ENCODE measurements at places on chromosomes 13 and 19.

- no peak for DNase-seq
Measured at GRCh38 chr19:9060564-9061340, 26.1 kb upstream of the OR1M1 start.

DNA sequence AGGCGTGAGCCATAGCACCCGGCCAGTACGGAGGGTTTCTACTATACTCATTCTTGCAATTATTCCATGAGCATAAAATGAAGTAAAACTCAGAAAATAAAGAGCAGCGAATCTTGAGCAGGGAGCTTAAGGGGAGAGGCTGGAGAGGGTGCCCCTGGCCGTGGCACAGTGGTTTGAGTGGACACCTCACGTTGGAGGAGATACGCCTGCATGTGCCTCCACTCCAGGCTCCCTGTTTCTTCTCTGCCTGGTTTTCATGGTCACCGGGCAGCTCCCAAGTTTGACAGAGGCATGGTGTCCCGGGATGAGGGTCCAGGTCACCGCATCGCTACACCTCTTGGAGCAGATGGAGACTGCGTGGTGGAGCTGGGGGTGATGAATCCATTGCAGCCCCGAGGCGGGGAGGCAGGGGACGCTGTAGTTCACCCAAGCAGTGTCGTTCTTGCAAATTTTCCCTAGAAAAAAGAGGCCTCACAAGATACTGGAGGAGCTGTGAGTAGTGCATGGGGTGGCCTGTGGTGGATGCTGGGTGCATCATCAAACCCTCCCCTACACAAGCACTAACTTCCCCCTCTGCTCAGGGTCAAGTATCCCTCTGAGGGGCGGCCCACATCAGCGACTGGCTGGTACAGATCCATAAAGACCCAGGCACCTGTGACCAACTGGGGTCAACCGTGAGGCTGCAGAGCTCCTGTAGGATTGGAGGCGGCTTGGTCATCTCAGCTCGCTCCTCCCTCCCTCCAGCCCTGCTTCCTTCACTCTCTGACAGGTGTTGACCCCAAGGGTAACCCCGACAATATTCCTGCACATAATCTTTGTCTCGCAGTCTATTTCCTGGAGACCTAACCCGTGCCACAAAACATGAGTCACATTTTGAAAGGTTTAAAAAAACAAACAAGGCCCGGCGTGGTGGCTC is 3.6 kb upstream of the MIER2 start:
- DNase-seq: no peak

DNA sequence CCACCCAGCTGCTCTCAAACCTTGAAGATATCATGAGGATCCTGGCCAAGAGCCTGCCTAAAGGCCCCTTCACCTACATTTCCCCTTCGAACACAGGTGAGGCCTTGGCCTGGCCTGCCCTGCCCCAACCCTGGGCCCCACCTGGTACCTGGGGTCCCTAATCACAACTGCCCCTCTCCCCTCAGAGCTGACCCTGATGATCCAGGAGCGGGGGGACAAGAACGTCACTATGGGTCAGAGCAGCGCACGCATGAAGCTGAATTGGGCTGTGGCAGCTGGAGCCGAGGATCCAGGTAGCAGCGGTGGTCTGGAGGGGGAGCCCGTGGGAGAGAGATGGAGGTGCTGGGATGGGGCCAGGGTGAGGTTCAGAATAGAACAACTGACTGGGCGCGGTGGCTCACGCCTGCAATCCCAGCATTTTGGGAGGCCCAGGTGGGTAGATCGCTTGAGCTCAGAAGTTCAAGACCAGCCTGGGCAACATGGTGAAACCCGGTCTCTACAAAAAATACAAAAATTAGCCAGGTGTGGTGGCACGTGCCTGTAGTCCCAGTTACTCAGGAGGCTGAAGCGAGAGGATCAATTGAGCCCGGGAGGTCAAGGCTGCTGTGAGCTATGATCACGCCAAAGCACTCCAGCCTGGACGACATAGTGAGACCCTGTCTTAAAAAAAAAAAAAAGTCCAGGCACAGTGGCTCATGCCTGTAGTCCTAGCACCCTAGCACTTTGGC is 17.5 kb downstream of the DDX39A start:
- no peak for DNase-seq

- no peak for DNase-seq
Measured at GRCh38 chr13:19089315-19089714, 92.3 kb downstream of the TUBA3C start.

DNA sequence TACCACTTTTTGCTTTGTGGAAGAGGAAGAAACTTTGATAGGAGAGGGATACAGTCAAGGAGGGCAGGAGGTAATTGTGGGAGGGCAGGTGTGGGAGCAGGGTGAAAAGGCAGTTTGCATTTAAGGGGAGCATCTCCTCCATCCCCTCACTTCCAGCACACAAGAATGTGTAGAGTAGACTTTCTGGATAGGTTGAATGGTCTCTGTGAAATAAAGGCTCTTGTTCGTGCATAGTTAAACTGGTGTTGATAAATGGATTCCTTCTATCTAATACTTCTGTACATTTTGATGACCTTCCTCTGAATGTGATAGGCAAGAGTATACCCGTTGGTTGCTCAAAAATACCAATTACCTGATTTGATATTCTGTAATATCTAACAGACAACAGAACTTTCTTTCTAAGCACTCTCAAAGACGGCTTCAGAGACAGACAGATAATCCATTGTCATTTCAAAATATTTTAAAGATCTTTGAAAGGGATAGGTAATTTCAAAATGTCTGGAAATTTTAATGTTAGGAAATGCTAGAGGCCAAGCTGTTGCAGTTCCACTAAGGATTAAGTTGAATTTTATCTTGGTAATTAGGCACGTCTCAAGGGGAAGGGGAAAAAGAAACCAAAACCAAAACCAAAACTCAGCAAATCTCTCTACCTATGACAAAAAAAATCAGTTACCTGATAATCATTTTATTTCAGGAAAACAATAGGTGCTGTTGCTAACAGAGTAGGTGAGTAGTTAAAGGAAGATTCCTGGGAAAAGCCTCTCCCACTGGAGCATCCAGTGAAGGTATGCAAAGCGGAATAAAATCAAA is 302.6 kb downstream of the COG6 start:
- DNase-seq: no peak

DNA sequence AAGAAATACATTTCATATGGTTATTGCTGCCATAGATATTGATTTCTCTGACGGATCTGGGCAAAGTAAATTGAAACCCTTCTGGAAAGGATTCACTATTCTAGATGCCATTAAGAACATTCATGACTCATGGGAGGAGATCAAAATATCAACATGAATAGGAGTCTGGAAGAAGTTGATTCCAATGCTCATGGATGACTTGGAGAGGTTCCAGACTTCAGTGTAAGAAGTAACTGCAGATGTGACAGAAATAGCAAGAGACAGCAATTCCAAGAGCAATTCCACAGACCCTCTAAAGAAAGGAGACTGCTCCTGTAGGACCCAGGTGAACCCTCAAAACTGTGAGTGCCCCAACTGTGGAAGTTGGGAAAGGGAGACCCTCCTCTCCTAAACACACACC is 30.9 kb upstream of the KCTD12 start:
- no peak for DNase-seq

- no peak for DNase-seq
Measured at GRCh38 chr13:44622261-44622660, 46.1 kb upstream of the TSC22D1 start.

- no peak for DNase-seq
Measured at GRCh38 chr13:98492335-98493041, 84.4 kb downstream of the STK24 start.

DNA sequence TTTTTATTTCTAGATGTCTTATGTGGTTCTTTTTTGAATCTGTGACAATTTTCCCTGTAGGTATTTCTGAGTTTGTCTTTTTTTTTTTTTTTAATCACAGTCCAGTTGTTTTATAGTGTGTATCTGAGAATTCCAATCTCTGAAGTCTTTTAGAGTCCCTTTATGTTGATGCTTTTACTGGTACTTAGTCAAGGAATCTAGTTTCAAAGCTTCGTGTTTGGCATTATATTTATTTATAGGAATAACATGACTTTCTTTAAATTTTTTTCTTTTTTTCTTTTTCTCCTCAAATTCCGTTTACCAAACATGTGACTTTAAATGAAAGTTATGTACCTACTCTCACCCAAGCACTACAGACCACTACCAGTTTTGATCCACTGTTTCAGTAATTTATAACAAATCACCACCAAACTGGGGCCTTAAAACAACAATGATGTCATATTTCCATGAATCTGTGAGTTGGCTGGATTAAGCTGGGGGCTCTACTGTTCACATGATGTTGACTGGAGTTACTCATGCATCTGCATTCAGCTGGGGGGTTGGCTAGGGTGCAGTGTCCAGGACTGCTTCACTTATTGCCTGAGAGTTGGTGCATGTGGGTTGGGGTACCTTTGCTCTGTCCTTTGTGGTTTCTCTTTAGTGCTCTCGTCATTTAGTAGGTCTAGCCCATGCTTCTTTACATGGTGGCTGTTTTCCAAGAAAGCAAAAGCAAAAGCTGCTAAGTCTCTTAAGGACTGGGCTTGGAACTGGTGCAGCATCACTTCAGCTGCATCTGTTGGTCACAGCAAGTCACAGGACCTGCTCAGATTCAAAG is 22.3 kb downstream of the KCTD4 start:
- peak; percentile 12 for DNase-seq

DNA sequence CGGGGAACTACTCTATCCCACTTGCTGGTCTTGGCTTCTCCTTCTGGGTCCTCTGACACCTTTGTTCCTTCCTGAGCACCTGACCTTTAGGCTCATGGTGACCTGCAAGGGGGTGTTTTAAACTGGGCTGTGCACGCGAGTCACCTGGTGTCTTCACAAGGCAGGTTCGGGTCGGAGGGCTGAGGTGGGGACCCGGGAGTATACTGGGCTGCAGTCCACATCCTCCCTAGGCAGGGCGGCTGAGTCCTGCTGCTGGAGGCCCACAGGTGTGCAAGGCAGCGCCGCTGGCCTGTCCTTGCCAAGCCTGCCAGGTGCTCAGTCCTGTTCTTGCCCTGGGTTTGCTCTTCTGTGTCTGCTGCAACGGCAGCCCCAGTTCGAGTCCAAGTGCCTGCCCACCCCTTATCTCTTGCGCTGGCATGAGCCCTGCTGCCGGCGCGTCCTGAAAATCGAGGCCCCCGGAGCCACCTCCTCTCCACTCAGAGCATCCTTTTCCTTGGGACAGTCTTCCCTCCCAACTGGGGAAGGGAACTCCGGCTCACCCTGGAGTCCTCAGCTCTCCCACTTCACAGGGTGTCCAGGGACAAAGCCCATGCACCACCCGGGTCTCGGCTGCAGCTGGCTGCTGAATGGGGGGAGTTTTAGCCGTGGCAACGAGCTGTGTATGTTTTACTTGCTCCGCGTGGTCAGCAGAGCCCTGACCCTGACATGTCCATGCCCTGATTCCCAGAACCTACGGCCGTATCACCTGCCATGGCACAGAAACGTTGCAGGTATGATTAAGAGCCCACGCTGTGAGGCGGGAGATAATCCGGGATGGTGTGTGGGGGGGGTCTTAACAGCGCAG is 193.5 kb downstream of the TEX29 start:
- no peak for DNase-seq

GRCh38 chr19:41226053-41226873 is 7.2 kb downstream of the AXL start:
- peak; percentile 62 for DNase-seq

GRCh38 chr19:11986754-11987153 is 21.9 kb downstream of the ZNF763 start:
- DNase-seq: no peak

DNA sequence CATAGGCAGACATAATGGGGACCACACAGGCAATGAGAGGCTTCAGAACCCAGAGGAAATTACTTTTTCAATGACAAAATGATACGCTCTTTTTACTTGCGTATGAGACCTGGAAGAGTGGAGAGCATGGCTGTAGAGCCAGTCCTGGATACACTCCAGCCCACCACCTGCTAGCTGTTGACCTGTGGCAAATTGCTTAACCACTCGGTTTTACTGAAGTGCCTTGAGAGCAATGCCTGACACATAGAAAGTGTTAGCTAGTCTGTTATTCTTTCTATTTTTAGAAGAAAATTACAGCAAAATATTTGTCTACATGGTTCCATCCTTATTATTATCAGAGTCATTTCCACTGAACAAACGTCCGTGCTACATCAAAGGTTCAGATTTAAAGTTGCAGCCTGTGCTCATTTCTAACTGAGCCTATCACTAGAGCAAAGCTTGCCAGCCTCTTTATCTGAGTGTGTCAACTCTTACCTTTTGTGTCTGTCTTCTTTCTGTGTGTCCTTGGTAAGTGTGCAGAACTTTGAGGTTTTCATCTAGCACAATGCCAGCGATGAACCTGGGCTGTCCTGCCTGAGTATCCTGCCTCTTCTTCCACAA is 9.6 kb upstream of the GPR183 start:
- no peak for DNase-seq

DNA sequence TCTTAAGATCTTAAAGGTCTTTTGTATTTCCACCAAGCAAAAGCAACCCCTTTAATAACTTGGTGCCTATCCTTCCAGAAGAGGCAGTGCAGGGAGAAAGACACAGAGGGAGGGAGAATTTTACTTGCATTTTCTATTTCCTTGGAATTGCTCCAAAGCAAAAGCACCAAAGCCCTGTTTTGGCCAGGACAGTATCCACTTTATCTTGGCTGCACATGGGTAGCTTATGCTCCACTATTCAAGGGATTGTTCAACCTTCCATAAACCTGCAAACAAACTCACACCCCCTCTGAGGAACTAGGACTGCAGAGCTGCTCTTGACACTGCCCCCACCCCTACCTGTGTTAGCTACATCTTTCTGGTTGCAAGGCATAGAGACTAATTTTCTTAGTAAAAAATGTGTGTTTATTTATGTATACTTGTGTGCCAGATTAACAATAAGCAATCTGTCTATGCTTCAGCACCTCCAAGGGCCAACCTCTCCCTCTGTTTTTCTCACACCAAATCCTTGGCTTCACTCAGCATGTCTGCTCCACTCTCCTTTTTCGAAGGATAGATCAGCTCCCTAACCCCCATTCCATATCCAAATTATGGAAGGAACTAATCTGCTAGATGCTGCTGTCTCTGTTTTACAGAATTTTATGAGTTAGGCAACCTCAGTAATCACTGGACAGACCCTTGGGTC is 68.1 kb upstream of the KLF12 start:
- no peak for DNase-seq

DNA sequence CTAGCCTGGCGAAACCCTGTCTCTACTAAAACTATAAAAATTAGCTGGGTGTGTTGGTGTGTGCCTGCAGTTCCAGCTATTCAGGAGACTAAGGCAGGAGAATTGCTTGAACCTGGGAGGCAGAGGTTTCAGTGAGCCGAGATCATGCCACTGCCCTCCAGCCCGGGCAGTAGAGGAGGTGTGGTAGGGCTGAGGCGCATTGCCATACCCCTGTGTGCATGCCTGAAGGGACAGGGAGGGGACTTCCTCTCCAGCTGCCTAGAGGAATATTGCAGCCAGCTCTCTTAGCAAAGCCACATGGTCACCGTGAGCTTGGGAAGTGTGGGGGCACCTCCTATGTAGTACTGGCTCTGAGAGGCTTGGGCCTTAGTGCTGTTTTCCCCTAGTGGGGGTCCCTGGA is 29.2 kb upstream of the PEPD start:
- DNase-seq: no peak

GRCh38 chr13:32639502-32640105 is 53.4 kb downstream of the PDS5B start:
- DNase-seq: peak; percentile 34

GRCh38 chr13:39144941-39145533 is 106.8 kb downstream of the NHLRC3 start:
- DNase-seq: peak; percentile 29

- DNase-seq: no peak
Measured at GRCh38 chr13:39770221-39771090, 115.0 kb downstream of the COG6 start.

- no peak for DNase-seq
Measured at GRCh38 chr13:41122838-41123237, 9.8 kb downstream of the KBTBD6 start.

Data from activated naive CD8-positive, alpha-beta T cell treated with anti-CD3 and anti-CD28 coated beads, Interleukin-2, amount 50 U/mL, for 24 hours (primary cell).